ENCODE measurements at places on chromosomes 2 and 18.

GRCh38 chr2:232886176-232886575 is 16.1 kb downstream of the SNORC start:
- DNase-seq, result no peak

GRCh38 chr18:62611453-62612288 is 88.8 kb downstream of the ZCCHC2 start:
- DNase-seq, result no peak

DNA sequence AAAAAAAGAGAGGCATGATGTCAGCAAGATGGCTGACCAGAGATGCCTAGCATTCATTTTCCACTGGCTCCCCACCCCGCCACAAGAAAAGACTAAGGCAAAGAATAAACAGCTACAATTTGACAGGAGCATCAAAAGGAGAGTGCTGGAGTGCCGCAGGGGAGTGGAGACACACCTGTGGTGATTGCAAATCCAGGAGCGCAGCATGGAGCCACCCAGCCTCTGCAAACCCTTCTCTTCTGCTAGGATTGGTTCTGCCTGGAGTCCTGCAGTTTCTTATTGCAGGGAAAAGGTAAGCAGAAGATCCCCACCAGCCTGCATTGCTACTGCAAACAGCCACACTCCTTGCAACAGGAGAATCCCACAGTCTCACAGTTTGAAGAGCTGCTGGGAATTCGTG is 26.1 kb downstream of the BOLL start:
- no peak for DNase-seq

- DNase-seq, result no peak
Measured at GRCh38 chr2:74474899-74475298, 2.4 kb upstream of the MRPL53 start.

DNA sequence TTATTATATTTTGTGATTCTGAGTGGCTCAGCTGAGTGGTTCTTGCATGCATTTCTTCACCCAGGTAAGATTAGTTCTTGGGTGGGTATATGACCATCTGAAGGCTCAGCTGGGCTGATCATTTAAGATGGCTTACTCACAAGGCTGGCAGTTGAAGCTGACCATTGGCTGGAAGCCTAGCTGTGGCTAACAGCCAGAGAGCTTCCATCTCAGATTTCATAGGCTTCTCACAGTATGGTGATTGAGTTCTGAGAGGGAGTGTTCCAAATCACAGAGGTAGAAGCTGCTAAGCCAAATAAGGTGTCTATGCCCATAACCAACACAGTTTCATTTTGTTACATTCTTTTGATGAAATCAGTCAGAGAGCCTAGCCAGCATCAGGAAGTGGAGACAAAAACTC is 117.4 kb upstream of the RPRM start:
- DNase-seq, result no peak
